ENCODE measurements at places on chromosomes 6 and 20. TPM values are rescaled to one million over a fixed set of nuclear protein-coding genes. Genes with fewer than 3 reads are reported as not detected.

GRCh38 chr6:18963439-18963838 is 576.3 kb downstream of the RNF144B start:
- no peak for DNase-seq

PSORS1C2 gene
- polyA plus RNA-seq: not detected

DNA sequence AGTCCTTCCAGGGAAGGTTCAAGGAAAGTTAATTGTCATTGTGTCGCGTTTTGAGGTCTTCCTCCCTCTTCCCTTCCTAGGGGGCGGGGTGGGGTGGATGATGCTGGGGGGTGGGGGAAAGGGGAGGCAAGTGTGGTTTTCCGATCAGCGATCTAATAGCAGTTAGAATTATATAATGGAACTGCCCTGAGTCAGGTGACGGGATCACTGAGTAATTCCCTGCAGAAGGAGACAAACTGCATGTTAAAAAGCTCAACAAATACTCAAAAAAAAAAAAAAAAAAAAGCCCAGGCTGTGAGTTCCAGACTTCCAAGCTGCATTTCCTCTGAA is 240.4 kb downstream of the PHACTR1 start:
- no peak for DNase-seq

GRCh38 chr6:54719131-54719530 is 127.4 kb upstream of the FAM83B start:
- no peak for DNase-seq

FNDC1 gene
- polyA plus RNA-seq: 0.01 TPM

CLDN20 gene
- not detected for polyA plus RNA-seq

AGPAT4 gene
- polyA plus RNA-seq: 1.9 TPM

DNA sequence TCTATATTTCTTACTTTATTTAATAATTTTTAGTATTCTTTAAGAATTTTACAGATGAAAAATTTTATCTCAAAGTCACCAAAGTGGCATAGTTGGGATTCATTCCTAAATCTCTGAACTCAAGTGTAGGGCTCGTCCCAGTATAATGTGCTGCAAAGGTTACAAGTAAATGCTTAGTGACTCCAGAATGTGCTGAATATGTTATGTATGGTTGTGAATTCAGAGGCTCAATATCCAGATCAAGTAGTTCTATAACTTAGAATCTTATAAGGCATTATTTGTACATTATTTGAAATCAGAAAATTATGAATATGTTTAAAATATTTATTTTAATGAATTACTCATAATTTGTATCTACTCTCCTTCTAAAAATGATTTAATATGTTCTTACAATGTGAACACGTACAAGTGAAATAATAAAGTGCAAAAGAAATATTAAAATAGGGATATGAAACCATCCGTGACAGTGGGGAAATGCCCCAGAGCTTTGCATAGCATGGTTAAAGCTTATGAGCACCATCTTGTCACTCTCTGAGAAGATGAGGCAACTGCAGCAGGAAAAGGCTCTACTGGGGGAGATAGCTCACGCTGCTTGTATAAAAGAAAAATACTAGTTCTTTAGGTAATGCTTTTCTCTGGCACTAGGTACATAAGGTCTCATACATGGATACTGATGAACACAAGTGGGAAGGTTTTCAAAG is 259.0 kb downstream of the FOXC1 start:
- no peak for DNase-seq

DNA sequence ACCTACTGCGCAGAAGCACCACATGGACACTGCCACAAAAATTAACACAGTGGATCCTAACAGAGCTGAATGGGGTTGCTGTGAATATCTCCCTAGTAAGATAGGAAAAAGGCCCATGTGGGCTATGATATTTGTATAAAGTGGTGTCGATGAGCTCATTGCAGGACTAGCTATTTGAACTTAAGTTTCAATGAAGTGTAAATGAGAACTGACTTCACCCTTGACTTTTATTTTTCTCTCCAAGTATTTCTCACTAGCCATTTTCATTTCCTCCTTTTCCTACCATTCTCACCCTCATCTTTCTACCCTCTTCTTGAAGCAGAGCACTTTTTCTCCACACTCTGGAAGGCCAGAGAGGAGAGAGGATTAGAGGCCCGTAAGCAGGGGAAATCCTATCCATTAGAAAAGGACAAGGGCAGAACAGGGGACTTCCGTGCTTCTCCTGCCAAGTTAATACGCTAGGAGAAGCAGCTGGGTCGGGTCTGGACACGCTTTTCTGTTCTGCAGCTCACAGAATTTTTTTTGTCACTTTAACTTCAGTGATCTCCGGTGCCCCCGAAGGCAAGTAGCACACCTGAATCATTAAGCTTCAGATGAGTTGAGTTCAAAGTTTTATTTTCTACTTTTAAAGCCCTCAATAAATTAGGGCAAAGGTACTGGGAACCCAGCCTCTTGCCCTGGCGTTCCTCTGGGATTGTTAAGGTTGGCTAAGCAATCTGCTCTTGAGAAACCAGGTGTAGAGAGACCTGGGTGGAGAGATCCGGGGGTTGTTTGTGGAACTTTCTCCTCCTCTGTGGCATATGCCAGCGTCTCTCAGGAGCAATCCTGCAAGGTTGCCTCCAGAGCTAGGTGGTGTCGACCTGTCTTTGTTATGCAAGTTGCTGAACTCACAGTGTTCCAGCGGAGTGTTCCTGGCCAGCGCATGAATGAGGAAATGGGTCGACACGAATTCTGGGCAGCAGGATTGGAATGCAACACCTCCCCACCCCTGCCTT is 56.2 kb upstream of the ARID1B start:
- no peak for DNase-seq

- no peak for DNase-seq
These were observed 5.5 kb downstream of the EMILIN3 start for GRCh38 chr20:41360831-41361756.

DNA sequence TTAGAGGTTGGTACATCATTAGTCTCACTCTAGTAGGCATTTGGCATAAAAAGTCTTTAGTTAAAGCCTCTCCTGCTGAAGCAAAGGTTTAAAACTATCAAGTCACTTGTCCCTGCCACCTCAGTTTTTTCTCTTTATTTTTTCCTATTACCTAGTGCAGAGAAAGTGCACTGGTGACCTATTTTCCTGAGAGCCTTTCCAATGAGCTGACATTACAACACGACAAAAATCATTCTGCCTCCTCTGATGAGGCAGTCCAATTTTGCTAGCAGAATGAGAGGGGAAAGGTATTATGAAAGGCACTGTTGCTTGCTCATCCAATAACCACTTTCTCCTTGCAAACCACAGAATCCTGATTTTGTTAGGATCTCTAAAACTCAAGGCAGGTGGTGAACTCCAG is 73.3 kb upstream of the SGK1 start:
- no peak for DNase-seq

DNA sequence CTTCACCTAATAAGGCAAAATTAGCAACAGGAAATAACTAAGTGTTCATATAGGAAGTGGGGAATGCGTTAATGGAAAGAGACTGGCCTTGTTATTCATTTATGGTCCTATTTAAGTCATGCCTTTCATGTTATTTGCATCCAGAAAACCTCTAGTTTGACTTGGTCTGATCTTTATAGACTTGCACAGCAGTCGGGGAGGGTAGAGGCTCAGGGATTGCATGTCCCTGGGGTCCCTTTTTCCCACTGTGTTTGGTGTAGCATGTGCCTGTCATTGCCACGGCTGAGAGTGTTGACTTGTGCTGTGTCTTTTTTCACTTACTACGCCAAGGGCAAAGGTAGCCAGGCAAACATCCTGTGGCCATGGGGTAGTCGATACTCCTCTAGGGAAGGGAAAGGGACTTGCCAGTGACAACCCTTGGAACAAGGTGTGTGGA is 105.4 kb upstream of the RIN2 start:
- no peak for DNase-seq

GRCh38 chr6:15948930-15949900 is 179.7 kb upstream of the MYLIP start:
- DNase-seq: peak; percentile 44

DNA sequence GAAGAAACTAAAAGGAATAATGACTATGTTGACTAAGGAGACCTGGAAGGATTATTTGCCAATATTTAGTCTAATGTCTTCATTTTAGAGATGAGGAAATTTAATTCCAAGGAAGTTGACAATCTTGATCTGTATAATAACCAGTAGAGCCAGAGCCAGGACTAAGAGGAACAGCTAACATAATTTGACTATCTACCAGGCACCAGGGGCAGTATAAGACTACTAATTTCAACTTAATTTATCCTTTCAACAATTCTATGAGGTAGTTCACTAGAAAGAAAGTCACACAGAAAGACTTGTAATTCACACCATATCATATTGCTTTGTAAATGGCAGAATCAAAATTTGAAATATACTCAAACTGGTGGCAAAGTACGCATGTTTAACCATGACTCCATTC is 273.0 kb upstream of the STXBP5 start:
- no peak for DNase-seq

TOMM34 gene
- polyA plus RNA-seq: 32.1 TPM

KIF25 gene
- polyA plus RNA-seq: 0.49 TPM

DNA sequence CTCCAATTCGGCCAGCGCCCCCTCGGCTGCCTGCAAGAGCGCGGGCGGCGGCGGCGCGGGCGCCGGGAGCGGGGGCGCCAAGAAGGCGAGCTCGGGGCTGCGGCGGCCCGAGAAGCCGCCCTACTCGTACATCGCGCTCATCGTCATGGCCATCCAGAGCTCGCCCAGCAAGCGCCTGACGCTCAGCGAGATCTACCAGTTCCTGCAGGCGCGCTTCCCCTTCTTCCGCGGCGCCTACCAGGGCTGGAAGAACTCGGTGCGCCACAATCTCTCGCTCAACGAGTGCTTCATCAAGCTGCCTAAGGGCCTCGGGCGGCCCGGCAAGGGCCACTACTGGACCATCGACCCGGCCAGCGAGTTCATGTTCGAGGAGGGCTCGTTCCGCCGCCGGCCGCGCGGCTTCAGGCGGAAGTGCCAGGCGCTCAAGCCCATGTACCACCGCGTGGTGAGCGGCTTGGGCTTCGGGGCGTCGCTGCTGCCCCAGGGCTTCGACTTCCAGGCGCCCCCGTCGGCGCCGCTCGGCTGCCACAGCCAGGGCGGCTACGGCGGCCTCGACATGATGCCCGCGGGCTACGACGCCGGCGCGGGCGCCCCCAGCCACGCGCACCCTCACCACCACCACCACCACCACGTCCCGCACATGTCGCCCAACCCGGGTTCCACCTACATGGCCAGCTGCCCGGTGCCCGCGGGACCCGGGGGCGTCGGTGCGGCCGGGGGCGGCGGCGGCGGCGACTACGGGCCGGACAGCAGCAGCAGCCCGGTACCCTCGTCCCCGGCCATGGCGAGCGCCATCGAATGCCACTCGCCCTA is 963 bp downstream of the FOXF2 start:
- DNase-seq: no peak

DNA sequence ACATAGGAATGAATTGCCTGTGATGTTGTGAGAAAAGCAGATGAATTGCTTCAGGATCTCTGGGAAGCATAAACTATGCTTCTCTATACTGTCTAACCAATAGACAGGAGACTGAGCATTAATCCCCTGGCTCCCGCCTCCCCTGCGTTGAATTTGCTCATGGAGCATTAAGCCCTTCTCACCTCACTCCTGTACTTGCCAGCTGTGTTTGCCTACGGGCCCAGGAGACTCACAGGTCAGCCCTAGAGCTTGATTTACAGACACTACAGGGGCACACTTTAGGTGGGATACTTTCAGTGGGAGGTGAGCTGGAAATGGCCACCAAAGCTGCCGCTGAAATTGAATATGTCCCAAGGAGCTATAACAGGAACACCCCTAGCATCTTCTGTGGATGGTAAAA is 418.7 kb downstream of the CBLN4 start:
- DNase-seq: no peak

- no peak for DNase-seq
These were observed 382 bp downstream of the SFT2D1 start for GRCh38 chr6:166341977-166342348.

FERMT1 gene
- polyA plus RNA-seq: 13.4 TPM

DNA sequence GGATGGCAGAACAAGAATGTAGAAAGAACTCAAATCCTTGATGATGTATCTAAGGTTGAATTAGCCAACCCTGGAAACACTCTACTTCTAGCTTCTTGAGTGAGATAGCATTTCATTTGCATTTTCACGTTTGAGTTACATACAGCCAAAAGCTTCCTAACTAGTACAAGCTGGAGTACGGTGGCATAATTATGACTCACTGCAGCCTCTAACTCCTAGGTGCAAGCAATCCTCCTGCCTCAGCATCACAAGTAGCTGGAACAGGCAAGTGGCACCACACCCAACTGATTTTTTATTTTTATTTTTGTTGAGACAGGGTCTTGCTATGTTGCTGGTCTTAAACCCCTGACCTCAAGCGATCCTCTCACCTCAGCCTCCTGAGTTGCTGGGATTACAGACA is 36.5 kb upstream of the STK35 start:
- no peak for DNase-seq

DNA sequence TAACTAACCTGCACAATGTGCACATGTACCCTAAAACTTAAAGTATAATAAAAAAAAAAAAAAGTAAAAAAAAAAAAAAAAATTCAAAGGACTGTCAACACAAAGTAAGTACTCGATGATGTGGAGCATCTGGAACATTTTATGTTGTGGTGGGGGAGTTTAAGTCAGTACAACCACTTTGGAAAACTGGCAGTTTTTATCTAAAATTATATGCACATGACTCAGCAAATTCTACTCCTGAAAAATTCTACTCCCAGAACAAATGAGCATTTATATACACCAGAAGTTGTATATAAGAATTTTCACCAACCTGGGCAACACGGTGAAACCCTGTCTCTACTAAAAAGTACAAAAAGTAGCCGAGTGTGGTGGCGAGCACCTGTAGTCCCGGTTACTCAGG is 36.9 kb upstream of the CCDC28A start:
- DNase-seq: no peak

SLC24A3 gene
- polyA plus RNA-seq: 0.04 TPM

LPA gene
- polyA plus RNA-seq: not detected

DNA sequence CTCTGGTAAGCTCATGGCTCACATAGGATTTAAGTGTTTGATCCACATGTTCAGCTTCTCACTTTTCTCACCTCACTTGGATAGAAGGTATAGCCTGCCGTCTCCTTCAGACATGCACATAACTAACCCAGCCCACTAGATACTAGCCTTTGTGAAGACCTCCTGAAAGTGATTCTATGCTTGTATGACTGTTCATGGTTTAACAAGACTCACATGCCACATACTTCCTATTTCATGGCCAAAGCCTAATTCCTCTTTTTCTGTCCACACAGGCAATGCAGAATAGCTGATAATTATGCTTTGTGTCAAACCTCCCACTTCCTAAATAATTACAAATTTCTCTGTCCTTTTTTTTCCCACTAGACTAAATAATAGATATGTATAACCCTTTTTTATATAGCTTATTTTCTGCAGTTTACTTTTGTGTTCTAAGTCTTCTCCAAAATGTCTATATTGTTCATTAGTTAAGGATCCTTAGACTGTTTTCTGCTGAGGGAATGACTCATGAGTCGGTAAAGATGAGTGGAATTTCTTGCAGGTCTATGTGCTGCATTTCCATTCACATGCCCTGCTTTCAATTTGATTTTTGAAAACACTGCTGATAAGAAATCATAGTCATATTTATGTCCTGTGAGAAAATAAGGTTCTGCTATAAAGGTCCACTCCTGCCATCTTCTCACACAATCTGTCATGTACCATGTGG is 43.0 kb downstream of the HDDC2 start:
- DNase-seq: no peak

GRCh38 chr6:11589261-11589660 is 51.7 kb downstream of the TMEM170B start:
- DNase-seq: no peak

GRCh38 chr6:130065609-130066156 is 47.3 kb downstream of the L3MBTL3 start:
- no peak for DNase-seq

Data from A549 (cell line).